ENCODE measurements at places on chromosomes 6 and 20.

GRCh38 chr6:111850295-111850937, 22.8 kb downstream of the FYN start:
- DNase-seq: no peak

GRCh38 chr6:159118924-159119323, 50.3 kb upstream of the FNDC1 start:
- DNase-seq: no peak

DNA sequence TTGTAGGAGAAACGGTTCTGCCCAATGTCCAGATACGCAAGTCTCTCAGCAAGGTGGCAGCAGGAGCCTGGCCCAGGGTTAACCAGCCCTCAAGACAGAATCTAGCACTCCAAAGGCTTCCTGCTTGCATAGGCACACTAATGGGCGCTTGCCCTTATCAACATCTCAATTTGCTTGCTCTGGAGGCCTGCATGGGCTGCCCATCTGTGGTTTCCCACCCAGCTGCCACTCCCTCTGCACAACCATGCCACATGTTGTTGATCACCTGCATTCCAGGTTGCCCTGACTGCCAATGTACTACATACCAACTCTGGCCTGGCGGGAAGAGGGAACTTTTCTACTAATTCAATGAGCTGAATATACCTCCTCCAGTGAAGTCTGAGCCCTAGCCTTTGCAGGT, 74.6 kb downstream of the ATG5 start:
- no peak for DNase-seq

DNA sequence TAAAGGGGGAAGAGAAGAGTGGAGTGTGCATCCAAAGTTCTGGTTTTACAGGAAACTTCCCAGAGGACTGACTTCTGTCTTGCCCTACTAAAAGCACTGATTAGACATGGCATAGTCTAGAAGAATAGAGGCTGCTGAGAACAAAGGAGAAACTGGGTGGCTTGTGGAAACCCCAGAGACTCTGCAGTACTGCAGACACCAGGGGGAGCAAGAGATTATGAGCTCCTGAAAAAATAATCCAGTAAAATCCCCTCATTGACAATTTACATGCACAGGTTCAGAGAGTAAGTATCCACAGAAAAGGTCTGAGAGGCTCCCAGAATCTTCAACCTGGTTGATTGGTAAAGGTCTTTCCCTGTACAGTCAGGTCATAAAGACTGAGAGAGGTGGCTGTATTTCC, 48.7 kb upstream of the CLVS2 start:
- no peak for DNase-seq

DNA sequence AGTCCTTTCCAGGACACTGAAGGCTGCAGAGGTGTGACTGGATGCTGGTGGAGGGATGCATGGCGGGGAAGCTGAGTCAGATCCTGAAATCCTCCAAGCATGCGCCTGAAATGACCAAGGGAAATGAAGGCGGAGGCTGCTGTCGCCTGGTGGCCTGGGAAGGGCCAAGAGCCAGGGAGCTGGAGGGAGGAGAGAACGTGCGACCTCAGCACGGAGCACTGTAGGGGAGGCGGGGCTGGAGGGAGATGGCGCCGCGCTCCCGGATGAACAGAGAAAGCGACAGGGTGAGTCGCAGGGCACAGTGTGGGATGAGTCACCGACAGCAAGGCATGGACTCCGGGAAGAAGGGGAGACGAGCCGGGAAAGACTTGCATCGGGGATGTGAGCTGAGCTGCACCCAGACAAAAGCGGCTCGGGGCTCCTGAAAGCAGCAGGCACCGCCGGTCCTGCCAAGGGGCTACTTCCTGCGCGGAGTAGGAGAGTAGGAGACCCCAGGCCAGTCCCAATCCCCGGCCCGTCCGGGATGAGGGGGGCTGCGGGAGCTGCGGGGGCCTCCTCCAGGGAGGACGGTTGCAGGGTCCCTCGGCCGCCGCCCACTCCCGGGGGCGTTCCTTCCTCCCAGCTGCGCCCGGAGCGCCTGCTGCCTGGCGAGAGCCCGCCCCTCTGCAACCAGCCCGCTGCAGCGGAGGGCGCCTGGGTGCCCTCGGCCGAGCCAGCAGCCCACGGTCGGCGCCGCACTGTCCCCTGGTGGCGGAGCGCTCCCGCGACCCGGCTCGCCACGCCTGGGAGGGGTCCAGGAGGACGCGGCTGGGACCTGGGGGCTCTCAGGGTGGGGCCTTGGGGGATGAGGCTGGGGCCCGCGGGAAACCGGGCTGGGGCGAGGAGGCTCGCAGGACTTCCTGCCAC, 11.0 kb upstream of the NQO2 start:
- DNase-seq: peak; percentile 86

GRCh38 chr6:163602851-163603250, 188.3 kb downstream of the QKI start:
- DNase-seq: no peak

DNA sequence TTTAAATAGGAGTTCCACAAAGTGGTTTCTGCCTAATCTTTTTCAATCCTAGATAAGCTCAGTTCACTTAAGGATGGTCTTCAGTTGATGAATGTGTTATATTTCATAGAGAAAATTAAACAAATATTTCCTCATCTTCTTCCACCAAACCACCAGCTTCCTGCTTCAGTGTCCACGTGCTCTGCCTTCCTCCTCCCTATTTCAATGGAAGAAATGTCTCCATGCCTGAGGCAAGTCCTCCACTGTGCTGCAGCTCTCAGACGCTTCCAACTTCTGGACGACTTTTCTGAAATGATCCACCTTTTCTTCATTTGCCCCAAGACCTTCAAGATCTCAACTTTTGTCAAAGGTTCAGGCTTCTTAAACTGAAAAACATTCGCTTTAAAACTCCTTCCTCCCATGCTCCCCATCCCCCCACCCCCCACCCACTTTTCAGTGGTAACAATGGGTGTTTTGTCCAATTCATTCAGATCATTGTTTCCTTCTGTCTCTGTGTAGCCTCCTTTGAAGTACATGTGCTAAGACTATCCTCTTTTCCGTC, 25.3 kb upstream of the FABP7 start:
- DNase-seq: no peak

GRCh38 chr6:24957199-24957598, 21.4 kb upstream of the RIPOR2 start:
- no peak for DNase-seq

- no peak for DNase-seq
Measured at GRCh38 chr6:158417760-158418098, 105.5 kb downstream of the TULP4 start.

GRCh38 chr6:88650029-88650619, 313.3 kb downstream of the RNGTT start:
- no peak for DNase-seq

- no peak for DNase-seq
Measured at GRCh38 chr6:42714098-42714761, 8.2 kb downstream of the PRPH2 start.

GRCh38 chr6:113047148-113047547, 700.0 kb downstream of the RFPL4B start:
- no peak for DNase-seq

DNA sequence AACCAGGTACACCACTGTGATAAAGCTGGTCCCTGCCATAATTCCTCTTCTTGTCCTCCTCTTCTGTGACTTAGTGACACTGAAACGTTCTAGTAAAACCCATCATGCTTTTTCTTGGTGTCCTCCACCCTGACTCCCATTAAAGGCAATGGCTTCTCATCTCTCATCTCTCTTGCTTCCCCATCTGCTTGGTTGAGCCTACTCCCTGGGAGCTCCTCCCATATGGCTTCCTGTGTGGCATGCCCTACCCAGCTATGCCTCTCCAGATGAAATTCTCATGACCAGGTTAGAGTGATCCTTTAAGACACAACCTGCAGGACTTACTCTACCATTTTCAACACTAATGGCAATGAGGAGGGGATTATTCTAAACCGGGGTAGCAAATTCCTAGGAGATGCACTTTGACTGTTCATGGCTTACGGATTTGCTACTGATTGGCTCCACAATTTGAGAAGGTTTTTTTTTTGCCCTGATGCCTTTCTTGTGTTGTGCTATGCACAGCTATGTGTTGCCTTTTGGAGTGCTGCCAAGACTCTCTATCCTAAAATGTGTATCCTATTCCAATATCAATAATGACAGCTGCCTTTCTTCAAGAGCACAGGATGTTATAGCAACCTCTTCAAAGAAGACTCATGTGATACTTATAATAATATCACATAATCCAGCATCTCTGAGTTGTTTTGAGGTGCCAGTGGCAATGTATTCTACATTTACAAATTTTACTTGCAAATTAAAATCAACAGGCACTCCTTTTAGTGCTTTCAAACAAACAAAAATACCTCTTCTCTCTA, 6.1 kb downstream of the SIRPG start:
- DNase-seq: no peak

DNA sequence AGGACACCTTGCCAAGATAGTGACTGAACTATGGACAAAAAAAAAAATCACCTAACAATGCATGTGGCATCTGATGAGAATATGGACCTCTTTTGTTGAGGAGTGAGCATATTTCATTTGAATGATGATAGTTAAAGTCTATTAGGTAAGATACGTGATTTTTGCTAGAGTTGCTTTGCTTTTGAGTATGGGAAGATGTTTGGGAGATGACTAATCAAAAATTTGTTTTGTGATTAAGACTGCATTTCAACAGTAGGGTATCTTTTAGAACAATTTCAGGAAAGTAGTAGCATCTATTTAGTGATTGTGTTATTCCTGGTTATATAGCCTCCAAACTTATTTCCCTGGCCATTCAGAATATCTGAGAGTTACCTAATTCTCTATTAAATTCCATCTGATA, 878.6 kb upstream of the CITED2 start:
- DNase-seq: no peak

GRCh38 chr6:18148304-18149025, 6.4 kb downstream of the TPMT start:
- DNase-seq: no peak

GRCh38 chr6:166435574-166435973, 52.8 kb upstream of the MPC1 start:
- no peak for DNase-seq

- no peak for DNase-seq
Measured at GRCh38 chr6:116229287-116229913, 24.5 kb downstream of the TSPYL4 start.

DNA sequence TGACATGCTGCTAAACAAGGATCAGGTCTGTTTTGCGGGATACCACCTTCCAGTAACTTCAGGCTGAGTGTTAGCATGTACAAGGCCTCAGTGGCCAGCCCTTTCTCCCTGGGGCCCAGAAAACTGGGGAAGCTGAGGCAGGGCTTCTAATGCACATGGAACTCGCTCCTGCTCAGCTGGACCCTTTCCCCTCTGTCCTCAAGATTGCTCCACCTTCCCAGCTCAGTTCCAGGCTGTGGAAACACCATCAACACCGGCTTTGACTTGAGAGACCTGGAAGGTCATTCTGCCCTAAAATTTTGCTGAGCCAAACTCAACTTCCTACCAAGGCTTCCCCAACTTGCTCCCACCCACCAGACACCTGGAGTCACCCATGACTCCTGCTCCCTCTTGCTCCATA, 4.2 kb upstream of the BLCAP start:
- no peak for DNase-seq

DNA sequence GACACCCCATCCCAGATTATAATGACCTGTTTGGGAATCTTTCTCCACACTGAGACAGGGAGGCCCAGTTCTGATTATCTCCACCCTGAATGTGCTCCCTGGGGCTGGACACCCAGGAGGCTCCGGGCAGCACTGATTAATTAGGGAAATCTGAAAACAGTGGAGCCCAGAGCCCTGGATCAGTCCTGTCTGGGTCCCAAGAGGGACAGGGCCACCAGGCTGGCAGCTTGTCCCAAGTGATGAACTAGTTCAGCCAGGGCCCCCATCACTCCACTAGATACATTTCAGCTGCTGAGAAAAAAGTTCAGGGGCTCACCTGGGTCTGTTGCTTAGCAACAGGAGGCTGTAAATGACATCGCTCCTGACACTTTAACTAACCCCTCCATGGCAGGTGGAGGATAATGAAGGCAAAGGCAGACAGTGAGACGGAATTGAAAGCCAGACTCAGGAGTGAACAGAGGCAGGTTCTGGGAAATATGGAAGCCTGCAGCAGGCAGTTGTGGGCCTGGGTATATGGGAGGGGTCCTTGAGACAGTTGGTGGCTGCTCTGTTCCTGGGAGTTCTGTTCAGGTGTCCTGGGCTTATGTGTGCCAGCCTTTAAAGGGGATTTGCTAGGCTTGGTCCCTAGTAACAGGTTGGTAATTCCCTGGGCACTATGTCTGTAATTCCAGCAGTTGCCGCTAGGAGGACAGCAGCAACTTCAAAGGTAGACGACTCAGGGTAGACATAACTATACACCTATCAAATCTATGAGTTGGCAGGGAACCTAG, 78.3 kb upstream of the CTNNBL1 start:
- peak; percentile 62 for DNase-seq

DNA sequence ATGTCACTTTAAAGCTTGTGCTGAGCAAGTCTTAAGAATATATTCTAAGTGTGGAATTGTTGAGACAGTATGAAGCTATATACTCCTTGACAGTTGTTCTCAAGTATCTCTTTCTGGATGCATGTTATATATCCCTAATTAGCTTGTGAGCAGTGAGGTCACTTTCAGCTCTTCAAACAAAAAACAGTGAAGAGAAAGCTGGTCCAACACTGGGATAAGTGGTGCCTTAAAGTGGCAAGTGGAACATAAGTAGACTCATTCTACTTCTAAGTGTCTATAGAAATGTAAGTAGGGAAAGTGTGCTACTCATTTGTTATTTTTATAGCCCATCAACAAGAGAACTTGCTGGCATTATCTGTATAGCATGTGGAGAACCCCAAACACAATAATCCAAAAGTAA, 133.1 kb upstream of the BACH2 start:
- no peak for DNase-seq

GRCh38 chr6:25637960-25638434, 14.0 kb upstream of the SCGN start:
- peak; percentile 38 for DNase-seq

DNA sequence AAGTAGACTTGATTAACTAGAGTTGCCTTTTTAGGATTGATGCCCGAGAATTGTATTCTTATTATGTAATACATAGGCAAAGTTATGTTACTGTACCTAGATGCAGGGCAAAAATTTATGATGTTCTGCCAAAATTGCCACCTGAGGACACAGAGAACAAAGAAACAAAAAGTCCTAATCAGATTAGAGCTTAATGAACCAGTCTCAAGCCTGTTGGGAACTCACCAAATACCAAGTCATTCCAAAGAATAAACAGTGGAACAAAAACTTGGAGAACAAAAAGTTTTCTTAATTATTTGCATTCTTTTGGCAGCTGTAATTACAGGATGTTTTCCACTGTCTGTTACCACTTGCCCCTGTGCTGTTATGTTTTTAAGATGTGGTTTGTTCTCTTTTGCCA, 154.7 kb upstream of the SGK1 start:
- DNase-seq: no peak

DNA sequence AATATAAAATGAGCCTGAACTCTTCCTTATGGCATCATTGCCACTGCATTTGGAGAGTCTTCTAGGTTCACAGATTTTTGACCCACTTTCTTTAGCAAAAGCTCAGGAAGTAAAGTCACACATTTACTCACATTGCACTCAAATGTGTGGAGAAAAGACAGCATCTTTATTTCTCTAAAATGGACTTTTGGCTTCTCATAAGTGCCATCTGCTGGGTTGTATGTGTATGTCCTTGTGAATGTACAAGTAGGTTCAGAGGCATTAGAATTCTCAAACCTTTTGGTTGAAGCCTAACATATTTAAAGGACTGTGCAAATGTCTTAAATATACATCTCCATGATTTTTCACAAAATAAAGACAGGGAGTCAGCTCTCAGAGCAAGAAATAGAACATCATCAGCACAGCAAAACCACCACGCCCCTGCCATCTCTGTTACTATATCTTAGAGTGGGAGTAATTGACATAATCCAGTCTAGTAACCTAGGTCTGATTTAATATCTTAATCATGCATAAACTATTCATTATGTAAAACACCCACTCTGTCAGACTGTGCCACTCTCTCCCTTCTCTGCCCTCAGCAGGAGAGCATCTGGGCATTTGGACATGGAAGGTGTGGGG, 42.2 kb upstream of the SPTLC3 start:
- DNase-seq: peak; percentile 65

Data from HepG2 (cell line).